ENCODE measurements at places on chromosomes 5 and 9. TPM values are rescaled to one million over a fixed set of nuclear protein-coding genes. Genes with fewer than 3 reads are reported as not detected.

DNA sequence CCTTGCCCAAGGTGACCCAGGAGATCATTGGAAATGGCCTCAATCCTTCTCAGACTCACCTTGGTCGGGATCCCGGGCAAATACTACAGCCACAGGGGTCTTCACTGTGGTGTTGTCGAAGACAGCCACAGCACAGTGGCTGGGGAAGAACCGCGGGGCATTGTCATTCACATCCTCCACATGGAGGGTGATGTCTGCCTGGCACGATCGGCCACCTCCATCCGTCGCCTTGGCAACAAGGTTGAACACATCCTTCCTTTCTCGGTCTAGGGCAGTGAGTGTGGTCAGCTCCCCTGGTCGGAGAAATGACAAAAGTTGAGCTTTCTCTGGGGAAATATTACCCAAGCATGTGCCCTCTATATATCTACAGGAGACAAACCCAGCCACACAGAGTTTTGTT is 56.8 kb downstream of the FAT2 start:
- no peak for DNase-seq

GRCh38 chr5:149062371-149063016 is 368 bp downstream of the SH3TC2 start:
- no peak for DNase-seq

GRCh38 chr9:124000784-124001457 is 10.6 kb upstream of the LHX2 start:
- no peak for DNase-seq

DNA sequence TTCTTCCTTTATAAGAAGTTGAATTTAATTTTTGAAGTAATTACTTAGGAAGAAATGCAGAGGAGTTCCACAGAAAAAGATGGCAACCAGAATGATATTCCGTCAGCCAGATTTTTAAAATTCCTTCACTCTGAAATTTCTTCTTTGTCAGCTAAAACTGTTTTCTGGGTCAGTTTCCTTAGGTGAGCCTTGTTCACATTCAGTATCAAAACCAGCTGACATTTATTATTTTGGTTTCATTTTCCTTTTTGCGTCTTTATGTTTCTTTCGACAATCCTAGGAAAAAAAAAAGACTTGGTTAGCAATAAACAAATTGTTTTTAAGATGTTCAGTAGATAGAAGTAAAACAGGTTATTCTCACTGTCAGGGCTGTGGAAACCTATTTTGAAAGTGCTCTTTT is 4.1 kb upstream of the IARS1 start:
- no peak for DNase-seq

DNA sequence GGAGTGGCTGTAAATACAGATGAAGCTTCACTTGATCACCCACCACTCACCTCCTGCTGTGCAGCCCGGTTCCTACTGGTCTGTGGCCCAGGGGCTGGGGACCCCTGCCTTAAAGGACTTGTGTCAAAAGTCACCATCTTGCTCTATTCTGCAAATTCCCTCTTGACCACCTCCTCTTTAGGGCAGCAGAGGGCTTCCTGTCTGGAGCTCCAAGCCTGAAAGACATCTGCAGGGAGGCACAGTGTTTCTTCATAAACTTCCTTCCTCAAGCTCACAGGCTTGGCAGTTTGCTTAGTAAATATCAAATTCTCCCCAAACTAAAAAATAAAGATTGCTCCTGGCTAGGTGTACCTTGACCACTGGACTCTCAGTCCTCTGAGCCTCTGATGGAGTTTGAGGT is 104.4 kb downstream of the FRMD3 start:
- DNase-seq = no peak

- no peak for DNase-seq
Measured at GRCh38 chr9:111803924-111804323, 9.2 kb upstream of the SHOC1 start.

- peak; percentile 55 for DNase-seq
Measured at GRCh38 chr5:38433160-38433861, 123.1 kb downstream of the LIFR start.

- no peak for DNase-seq
Measured at GRCh38 chr5:175728885-175729828, 71.3 kb downstream of the HRH2 start.

DNA sequence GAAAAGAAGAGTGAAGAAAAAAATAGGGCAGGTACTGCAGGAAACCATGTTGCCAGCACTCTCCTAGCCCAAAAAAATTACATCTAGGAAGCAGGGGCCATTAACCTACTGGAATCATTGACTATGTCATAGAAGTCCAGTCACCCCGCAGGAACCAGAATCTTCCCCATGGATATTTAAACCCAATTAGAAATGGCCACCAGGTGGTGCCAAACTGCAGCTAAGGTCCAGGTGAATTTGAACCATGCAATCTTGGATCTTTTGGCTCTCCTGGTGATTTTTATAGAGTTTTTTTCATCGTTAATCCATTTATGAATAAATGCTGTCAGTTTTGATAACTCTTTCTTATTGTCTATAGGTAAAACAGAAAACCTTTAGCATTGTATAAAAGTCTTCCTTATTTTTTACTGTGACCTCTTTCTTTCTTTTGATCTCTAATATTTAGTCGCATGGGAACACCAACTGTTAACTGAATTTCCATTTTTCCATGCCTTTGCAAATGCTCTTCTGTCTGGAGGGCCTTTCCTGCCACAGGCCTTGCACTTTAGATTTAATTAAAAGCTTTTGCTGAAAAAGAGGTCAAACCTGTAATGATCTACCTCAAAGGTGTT is 147.5 kb upstream of the FGF10 start:
- peak; percentile 10 for DNase-seq

- DNase-seq = no peak
Measured at GRCh38 chr9:120366644-120367019, 213.3 kb downstream of the CDK5RAP2 start.

FAM169A gene
- 17.0 TPM for polyA plus RNA-seq

EMB gene
- 5.3 TPM for polyA plus RNA-seq

TMEM245 gene
- 67.8 TPM for polyA plus RNA-seq

PCDHGA1 gene
- 1.0 TPM for polyA plus RNA-seq

PRRT1B gene
- 1.0 TPM for polyA plus RNA-seq

Data from right renal pelvis (tissue), 4 donors.